ENCODE measurements at places on chromosomes 1 and 21.

DNA sequence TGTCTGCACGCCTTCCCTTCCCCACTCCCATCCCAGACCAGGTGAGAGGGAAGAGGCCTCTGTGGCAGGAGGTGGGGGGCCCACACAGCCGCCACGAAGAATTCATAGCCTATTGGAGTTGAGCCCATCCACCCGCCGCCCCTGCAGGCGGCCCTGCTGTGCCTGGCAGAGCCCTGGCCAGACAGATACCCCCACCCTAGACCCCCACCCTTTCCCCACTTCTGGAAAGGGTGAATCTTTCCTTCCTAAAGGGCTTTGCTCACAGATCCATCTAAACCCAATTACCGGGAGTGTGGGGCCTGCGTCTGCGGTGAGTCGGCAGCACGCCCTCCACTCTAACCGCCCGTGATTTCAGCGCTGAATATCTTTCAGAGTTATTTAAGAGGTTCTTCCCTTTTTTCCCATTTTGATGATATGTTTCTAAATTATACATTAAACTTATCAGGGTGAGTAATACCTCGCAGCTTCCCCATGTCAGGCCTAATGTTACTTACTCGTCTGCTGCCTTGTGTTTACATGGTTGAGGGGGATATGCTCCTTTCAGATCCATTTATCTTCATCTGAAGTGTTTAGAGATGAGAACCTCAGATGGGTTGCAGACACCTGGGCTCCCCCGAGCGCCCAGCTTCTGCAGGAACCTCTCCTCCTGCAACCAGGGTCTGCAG is 183.9 kb upstream of the VAMP3 start:
- DNase-seq, result no peak

GRCh38 chr1:6358144-6358624 is 35.4 kb downstream of the ACOT7 start:
- DNase-seq, result no peak

GRCh38 chr1:190098756-190099155 is 378.9 kb downstream of the BRINP3 start:
- DNase-seq, result no peak

- no peak for DNase-seq
Measured at GRCh38 chr1:111030590-111030989, 66.9 kb upstream of the LRIF1 start.

DNA sequence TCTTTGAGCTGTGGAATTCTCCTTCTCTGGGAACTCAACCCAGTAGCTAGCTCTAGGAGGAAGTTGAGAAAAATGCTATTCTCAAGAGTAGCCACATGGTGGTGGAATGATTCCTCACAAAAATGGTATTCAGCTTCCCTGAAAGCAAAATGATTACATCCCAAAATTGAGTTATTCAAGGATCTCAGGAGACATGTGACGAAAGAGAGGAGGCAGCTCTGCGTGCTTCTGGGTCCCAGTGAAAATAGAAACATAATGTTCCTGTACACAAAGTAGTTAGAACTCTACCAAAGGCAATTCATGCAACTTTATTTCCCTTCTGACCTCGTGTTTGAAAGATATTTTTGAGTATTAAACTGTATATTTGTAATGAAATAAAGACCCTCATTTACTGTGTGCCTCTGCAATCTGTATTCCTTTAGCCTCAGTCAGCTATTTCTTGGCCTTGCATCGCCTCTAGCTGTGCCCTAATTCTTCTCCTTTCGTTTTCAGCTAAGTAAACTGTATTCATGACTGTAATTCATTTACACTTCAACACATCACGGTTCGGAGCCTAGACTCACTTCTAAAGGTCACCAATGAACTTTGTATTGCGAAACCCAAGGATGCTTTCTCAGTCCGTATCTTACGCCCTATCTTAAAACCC is 167.3 kb downstream of the FASLG start:
- no peak for DNase-seq

DNA sequence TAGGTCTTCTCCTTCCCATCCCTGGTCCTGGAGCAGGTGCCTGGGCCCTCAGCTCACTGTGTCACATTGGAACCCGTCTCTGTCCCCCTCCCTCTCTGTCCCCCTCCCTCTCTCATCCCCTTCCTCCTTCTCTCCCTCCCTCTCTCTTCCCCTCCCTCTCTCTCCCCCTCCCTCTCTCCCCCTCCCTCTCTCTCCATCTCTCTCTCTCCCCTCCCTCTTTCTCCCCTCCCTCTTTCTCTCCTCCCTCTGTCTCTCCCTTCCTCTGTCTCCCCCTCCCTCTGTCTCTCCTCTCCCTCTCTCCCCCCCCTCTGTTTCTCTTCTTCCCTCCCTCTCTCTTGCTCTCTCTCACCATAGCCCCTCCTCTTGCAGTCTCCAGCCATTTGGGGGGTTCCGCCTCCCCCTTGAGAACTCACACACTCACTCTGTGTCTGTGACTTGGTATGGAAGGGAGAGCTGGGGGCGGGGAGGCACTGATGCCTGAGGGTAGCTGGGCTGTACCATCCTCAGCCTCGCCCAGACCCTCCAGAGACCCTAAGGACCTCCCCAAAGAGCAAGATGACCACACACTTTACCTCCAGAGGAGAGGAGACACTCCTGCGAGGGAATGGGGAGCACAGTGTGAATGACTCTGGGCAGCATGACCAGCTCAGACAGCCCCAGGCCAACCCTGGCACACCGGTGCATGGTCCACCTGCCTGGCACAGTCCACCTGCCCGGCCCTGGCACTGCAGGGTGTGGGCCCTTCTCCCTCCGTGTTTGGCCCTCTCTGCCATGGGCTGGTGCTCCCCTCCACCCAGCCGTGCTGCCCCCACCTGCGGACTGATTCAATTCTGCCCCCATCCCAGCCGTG is 102.8 kb upstream of the ARHGEF16 start:
- no peak for DNase-seq

- DNase-seq, result no peak
Measured at GRCh38 chr1:215407575-215407974, 159.5 kb upstream of the KCTD3 start.

GRCh38 chr1:106063510-106063909 is 993.0 kb upstream of the PRMT6 start:
- DNase-seq, result no peak

DNA sequence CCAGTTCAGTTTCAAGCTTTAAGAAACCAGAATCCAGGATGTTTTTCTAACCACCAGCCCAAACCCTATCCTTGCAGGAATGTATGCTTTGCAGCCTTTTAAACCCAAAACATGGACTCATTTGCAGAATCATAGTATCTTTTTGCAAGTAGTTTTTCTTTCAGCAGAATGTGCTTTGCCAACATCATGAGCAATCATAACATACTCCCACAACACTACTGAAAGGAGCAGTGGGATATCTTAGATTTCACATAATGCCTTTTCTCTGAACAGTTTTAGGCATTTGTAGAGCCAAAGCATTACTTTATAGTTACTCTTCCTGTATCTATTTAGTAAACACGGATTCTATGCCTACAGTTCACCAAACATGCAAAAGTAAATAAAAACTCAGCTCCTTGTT is 10.0 kb upstream of the SH2D2A start:
- DNase-seq, result no peak

DNA sequence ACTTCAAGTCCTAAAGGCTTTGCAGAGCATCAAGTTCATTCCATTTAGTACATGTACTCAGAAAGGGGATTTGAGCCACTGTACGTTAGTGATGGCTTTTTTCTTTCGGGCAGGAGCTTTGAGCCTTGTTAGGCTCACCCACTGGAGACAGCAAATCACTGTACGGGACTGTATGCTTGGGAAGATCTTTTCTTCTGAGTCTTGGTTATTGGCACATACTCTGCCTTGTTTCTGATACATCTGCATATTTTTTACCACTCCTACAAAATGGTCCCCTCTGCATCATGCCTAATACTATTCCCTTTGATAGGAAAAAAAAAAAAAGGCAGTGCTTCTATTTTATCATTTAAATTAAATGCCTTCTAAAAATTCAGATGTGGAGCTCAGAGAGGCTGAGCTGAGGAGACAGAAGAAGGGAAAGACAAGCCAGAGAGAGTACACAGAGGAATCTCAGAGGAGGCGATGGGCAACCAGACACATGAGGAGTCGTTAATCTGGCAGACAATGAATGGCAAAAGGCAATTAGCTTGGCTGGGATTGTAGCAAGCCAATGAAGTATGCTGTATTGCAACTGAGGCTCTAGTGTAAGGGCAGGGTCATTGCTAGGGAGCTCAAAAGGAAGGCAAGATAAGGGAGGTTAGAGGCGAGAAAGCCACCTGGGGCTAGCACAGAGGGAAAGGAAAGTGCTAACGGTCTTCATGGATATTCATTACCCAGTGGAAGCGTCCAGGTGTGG is 39.4 kb downstream of the PHC2 start:
- DNase-seq, result no peak

DNA sequence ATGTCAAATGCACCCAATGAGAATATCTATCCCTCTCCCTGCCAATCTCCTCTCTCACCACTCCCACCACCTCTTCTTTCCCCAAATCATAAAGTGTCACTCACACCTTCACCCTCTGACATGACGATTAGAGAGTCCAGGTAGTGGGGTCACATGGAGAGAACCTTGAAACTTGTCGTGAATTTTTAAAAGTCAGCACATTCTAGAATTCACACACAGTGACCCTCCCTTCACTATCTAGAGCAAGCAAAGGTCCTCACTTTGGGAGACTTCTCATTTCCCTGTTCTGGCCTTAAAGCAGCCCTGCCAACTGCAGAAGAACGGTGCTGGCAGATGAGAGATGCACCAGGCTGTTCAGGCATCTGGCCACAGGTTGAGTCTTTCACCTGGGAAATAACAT is 61.9 kb downstream of the CD34 start:
- no peak for DNase-seq

- DNase-seq, result no peak
Measured at GRCh38 chr1:202016022-202016810, 5.8 kb downstream of the ELF3 start.

DNA sequence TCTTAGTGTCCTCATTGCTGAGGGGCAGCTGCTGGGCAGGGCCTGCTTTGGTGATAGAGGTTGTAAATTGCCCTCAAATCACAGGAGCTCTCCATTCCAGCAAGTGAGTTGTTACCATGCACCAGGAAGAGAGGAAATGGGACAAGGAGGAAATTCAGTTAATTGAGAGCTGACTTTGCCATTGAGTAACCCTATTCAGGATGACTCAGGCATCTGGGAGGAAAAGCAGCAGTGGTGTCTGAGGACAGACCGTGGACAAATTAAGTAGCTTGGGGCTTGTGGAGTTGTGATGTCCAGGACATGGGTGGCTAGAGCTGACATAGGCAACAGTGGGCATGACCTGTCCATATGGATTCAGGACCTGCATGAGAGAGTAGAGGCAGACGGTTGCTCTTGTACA is 5.9 kb downstream of the ARHGEF10L start:
- no peak for DNase-seq

GRCh38 chr1:171744986-171745385 is 3.1 kb upstream of the VAMP4 start:
- DNase-seq, result no peak

- no peak for DNase-seq
Measured at GRCh38 chr1:64171246-64171645, 32.2 kb upstream of the UBE2U start.

- no peak for DNase-seq
Measured at GRCh38 chr1:235881930-235882700, 15.4 kb upstream of the LYST start.

GRCh38 chr1:186878356-186878755 is 49.6 kb downstream of the PLA2G4A start:
- DNase-seq, result no peak

DNA sequence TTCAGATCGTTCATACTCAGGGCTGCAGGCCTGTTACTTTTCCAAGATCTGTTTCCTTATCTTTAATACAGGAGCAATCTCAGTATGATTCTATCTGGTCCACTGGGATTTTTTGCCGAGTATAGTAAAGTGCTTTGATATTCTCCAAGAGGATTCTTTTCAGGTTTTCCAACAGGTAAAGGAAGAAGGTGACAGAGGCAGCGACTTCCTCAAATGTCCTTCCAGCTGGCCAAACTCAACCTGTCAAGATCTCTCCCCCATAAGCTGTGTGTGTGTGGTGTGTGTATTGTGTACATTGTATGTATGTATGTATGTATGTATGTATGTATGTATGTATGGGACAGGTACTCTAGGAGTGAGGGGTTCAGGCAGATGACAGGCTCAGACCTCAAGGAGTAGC is 1.1 kb downstream of the AKR1A1 start:
- DNase-seq, result no peak

DNA sequence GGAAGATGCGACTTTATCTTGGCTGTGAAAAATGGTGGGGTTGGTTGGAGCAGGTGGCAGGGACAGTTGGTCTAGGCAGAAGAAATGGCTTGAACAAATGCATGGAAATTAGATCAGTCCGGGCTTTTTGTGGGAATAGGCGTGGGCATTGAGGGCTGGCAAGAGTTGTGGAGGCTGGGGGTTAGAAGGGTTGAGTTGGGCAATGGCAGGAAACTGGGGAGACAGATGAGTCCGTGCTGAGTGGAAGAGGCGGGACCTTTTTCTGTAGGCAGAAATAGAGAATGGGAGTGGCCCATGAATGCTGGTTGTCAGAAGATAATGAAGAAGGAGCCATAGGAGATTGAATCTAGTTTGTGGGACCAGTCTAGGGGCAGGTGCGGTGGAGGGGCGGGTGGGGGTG is 6.9 kb downstream of the PDPN start:
- no peak for DNase-seq

- no peak for DNase-seq
Measured at GRCh38 chr21:46542588-46543124, 62.2 kb downstream of the S100B start.

DNA sequence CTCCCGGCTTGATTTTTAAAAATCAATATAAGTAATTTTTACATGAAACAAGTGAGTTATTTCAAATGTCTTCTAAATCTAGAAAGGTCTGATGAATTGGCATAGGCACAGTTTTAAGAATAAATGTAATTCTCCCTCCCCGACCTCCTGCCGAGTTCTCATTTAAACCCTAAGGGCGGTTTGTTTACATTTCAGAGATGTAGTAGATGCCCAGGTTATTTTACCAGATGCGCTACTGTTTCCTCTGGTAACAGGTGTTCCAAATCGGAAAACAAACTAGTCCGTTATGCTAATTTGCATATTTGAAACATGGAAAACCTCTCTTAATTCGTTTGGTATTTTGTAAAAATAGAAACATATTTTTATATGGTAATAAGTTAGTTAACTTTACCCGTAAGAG is 53.8 kb upstream of the CFAP126 start:
- no peak for DNase-seq

GRCh38 chr1:12473596-12474362 is 144.2 kb downstream of the DHRS3 start:
- DNase-seq, result no peak
